ENCODE measurements at places on chromosomes 11 and 22.
A peak's percentile ranks its signal among the peaks of the same experiment; 100 is the strongest.

GRCh38 chr11:86277741-86278140 lies 24.3 kb upstream of the HIKESHI start:
- DNase-seq, result no peak

DNA sequence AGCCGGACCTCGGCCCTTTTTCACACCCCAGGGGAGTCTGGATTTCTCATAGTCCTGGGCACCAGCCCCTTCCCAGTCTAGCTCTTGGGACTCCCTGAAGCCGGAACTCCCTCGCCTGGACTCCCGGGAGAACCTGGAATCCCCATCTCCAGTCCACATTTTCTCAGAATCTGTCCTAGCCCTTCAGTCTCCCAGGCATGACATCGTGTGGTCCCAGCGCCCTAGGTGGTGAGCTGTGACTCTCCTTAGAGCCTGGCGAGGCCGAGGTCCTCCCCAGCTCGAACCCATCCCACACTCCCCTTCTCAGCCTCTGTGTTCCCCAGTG lies 673 bp upstream of the DUSP18 start:
- no peak for DNase-seq

DNA sequence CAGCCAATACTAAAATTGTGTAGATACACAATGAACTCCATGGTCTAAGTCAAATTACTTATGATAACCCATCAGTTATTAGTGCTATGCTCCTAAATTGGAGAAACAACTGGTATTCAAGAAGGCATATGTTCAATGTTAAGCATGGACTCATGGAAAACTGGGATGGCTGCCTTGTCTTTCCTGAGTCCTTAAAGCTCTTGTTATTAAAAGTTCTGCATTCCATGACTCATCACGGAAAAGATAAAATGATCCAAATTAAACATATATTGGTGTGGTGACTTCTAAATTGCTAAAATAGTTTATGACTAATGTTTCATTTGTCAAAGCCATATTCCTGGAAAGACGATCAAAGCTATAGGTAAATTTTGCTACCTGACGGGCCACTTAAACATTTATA lies 9.4 kb upstream of the EI24 start:
- no peak for DNase-seq

DNA sequence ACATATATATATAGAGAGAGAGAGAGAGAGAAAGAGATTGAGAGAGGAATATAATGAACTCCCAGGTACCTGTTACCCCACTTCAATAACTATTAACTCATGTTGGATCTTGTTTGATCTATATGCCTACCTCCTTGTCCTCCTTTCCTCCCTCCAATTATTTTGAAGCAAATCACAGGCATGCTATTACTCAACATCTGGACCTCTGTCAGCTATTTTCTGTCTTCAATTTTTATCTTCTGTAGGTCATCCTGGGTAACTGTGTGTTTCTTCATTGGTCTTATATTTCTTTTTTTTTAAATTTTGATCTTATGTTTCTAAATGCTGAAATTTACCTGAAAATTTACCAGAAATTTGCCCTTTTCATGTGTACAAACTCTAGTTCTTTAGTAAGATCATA lies 24.8 kb downstream of the UVRAG start:
- no peak for DNase-seq

GRCh38 chr11:72543849-72544542 lies 109.7 kb upstream of the CLPB start:
- no peak for DNase-seq

DNA sequence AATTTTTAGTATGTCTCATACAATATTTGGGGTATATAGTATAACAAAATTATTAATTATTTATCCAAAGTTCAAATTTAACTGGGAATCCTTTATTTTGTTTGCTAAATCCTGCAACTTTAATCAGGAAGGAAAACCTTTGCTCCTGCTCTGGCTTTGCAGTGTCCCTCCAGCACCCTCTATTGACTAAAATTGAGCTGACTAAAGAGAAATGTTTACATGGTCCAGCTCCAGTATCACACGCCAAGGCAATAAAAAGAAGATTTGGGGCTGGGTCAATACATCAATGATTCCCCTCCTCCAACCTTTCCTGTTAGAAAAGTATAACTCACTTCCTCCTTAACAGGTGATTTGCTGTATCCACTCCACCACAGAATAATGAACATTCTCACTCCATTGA lies 153.0 kb upstream of the LRRC4C start:
- DNase-seq, result no peak

DNA sequence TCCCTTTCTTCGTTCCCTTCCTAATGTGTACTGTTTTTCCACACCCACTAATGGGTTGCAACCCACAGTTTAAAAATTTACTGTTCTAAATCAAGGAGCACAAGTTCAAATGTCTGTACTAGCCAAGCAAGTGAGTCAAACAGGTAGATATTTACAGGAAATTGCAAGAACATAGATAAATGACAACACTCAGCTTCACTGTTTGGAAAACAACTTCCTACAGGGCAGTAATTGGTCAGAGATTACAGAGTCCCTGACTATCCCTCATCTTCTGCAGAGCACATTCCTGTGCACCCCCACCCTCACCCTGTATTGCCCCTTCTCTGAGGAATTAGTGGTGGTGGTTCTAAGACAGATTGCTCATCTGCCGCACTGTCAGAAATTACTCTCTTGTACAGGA lies 1.9 kb downstream of the SERPING1 start:
- no peak for DNase-seq

DNA sequence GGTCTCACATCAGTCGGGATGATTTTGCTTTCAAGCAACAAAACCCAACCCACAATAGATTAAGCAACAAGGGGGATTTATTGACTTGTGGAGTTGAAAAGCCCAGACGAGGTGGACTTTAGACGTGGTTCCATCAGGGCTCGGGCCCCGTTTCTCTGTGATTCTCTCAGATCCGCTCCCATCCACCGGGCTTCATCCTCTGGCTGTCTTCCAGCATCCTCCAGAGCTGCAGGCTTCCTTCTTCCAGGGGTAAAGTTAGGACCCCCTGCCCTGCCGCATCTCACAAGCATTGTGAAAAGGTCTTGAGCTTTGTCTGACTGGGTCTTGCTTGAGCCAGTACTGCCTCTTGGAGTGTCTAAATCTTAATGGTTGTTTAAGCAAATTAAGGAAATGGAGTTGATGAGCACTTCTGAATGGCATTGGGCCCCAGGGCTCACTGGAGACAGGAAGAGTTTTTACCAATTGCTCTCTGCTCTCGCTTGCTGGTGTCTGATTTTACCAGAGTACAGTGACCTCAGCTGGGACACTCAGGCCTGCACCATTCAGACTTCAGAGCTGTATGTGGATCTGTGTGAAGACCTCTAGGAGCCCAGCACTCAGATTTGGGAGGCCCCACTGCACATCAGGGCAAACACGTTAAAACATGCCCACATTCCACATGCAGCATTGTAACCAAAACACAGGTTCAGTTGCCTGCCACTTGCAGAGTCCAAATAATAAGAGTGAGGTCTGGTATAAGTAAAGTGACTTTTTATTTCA lies 13.5 kb upstream of the FTH1 start:
- no peak for DNase-seq

- no peak for DNase-seq
Observed at GRCh38 chr11:101909087-101909486, 5.7 kb upstream of the CEP126 start.

- no peak for DNase-seq
Observed at GRCh38 chr22:46073683-46074504, 76.4 kb upstream of the PPARA start.

DNA sequence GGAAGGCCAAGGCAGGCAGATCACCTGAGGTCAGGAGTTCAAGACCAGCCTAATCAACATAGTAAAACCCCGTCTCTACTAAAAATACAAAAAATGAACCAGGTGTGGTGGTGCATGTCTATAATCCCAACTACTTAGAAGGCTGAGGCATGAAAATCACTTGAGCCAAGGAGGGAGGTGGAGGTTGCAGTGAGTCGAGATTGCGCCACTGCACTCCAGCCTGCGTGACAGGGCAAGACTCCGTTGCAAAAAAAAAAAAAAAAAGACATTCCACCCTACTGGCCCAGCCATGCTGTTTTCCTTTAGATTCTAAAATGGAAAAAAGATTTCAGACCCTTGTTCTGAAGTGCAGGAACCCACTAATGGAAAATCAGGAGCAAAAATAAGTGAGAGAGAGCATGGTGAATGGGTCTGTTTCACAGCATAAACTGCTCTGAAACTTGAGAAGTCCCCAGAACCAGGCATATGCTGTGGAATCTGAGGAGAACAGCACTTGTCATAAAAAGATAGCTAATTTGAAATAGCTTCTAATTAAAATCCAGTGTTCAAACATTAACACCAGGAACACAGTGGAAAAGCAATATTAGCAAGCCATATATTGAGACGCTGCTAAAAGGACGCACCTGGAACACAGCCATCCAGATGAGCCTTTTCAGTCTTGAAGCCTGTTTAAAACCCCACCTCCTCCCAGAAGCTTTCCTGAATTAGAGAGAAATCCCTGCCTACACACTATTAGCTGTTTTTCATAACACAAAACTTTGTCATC lies 66.3 kb upstream of the CHRM4 start:
- no peak for DNase-seq

- no peak for DNase-seq
Observed at GRCh38 chr11:56909080-56909479, 79.6 kb upstream of the OR5AK2 start.

- peak; percentile 71 for DNase-seq
Observed at GRCh38 chr11:67024410-67024809, 1.5 kb downstream of the SYT12 start.

DNA sequence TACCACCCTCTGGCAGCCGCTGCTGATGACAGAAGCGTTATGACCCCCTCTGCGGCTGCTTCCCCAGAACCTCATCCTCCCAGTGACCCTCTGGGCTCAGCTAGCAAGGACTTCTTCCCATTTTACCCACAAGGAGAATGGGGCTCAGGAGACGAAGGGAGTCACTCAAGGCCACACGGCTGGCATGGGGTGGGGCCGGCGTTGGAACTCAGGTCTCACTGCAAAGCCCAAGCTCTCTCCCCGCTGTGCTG lies 16.8 kb upstream of the SUN2 start:
- DNase-seq, result no peak

DNA sequence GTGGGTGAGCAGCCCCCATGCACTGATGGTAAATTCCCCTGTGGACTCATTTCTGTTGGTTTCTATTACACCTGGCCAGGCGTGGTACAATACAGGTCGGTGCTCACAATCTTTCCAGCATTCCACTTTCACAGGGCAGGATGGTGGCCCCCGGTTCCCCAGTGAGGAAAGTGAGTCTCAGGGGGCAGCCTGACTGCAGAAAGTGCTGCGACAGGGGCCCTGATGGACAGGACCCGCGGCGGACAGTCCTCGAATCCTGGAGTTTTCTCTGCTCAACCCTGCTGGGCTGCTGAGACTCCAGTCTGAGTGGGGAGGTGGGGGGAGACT lies 3.1 kb upstream of the PGGHG start:
- no peak for DNase-seq

- DNase-seq, result no peak
Observed at GRCh38 chr11:42595876-42596275, 715.9 kb upstream of the API5 start.

- no peak for DNase-seq
Observed at GRCh38 chr11:68852628-68853027, 10.9 kb upstream of the CPT1A start.

- DNase-seq, result no peak
Observed at GRCh38 chr11:63872800-63873197, 33.9 kb downstream of the MARK2 start.

DNA sequence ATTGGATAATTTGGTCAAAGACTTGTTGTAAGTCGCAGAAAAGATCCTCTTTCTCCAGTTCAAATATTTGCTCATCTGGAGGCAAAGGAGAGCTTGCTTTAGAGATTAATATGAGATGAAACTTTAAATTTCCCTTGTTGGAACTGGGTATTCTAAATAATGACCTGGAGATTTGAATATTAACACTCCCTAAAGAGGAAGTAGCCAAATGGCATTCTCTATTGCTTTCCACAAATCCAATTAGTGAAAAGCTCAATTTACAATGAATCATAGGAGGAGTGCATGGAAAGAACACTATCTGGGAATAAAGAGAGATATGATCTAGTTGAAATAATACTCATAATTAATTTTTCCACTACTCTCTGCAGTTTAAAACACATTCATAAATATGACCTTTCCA lies 641.6 kb upstream of the TENM4 start:
- no peak for DNase-seq

- no peak for DNase-seq
Observed at GRCh38 chr11:11968511-11969280, 39.7 kb downstream of the DKK3 start.

- no peak for DNase-seq
Observed at GRCh38 chr11:96741068-96741467, 351.3 kb downstream of the JRKL start.

DNA sequence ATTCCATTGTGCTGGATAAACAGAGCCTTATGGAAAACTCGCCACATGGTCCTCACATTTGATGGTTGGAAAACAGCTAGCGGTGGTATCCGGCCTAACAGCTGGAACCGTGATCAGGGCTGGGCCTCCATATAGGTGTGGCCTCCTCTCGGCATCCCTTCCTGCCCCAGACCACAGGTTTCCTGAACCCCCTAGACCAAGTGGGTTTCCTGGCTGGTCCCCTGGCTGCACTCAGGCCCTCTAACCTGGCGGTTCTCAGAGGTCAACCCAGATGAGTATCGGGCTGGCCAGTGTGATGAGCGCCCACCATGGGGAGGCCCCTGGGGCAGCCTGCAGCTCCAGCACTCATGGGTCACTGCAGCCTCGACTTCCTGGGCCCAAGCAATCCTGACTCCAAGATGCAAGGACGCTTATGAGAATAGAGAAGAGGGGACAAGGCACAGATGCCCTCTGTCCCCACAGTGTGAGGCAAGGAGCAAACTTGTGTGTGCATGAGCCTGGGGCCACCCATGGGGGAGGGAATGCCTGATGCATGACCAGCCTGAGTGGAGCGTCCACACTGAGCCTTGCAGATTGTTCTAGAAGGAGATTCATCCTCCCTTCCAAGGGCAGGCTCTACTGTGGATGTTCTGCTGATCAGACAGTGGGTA lies 53.4 kb upstream of the WNT7B start:
- no peak for DNase-seq

- no peak for DNase-seq
Observed at GRCh38 chr22:40244586-40244985, 66.9 kb downstream of the TNRC6B start.

- DNase-seq, result no peak
Observed at GRCh38 chr11:118715837-118716260, 36.4 kb upstream of the TREH start.

DNA sequence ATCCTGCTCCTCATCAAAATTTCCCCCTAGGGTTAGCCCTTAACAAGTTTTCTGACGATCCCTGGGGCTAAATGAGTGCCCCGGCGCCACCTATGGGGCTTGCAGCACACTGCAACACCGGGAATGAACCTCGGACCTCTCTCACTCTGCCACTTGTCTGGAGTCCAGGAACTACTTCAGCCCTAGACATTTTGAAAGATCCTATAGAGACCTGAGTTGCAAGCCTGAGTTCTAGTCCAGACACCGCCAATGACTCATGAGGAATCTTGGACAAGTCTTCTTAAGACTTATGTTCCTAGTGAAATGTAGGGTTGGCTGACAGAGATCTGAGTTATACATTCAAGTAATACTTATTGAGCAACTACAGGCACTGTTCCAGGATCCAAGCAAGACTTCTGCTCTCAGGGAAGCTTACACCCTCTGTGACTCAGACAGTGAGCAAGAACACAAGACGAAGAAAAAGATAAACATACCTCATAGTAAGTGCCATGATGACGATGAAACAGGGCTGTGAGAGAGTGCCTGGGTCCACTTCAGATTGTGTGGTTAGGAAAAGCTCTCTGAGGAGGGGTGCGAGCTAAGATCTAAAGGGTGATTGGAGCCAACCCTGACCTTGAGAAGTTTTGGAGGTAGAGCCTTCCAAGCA lies 10.2 kb upstream of the STK33 start:
- no peak for DNase-seq

Measured in CD4-positive, alpha-beta memory T cell (primary cell).